Occipital lobe (tissue), 3 donors: ENCODE measurements at places on chromosomes 13 and 19.

DNA sequence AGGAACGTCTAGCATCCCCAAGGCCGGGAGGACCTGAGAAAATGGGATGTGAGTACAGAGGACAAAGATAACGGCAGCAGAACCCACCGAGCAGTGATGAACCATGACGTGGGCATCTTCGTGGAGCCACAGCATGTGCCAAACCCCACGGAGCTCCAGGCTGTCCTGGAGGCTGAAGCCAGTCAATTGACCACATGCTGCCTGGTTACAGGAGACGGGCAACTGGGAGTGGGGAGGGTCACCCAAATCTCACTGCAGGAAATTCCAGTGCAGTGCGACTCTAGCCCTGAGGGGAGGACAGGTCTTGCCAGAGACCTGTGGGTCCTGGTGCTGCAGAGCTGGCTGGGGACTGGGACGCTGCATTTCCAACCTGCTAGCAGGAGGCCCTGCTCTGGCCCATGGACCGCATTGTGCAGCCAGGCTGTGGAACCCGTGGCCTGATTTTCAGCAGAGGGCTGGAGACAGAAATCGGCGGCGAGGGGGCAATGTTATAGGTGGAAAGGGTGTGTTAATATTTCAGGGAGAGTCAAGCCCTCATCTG is 3.2 kb upstream of the GRTP1 start:
- no peak for DNase-seq

DNA sequence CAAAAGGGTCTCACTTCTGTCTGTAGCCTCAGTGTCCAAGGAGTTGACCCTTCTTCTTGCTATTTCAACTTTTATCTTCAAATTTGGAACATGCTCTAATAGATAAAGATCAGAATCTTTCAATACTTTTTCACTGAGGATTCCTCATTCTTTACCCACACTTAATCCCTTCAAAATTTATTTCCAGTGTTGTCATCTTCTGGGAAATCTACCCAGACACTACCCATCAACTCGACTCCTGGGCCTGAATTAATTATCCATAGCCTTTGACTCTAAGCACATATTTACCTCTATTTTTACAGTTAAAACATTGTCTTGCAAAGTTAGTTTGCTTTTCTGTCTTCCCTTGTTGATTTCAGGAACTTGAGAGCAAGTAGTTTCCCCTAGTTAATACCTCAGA is 1022.5 kb downstream of the PCDH9 start:
- no peak for DNase-seq

- no peak for DNase-seq
Measured at GRCh38 chr13:58953638-58954037, 1210.1 kb downstream of the DIAPH3 start.

GRCh38 chr13:93775507-93776108 is 549.0 kb downstream of the GPC6 start:
- DNase-seq = no peak

DNA sequence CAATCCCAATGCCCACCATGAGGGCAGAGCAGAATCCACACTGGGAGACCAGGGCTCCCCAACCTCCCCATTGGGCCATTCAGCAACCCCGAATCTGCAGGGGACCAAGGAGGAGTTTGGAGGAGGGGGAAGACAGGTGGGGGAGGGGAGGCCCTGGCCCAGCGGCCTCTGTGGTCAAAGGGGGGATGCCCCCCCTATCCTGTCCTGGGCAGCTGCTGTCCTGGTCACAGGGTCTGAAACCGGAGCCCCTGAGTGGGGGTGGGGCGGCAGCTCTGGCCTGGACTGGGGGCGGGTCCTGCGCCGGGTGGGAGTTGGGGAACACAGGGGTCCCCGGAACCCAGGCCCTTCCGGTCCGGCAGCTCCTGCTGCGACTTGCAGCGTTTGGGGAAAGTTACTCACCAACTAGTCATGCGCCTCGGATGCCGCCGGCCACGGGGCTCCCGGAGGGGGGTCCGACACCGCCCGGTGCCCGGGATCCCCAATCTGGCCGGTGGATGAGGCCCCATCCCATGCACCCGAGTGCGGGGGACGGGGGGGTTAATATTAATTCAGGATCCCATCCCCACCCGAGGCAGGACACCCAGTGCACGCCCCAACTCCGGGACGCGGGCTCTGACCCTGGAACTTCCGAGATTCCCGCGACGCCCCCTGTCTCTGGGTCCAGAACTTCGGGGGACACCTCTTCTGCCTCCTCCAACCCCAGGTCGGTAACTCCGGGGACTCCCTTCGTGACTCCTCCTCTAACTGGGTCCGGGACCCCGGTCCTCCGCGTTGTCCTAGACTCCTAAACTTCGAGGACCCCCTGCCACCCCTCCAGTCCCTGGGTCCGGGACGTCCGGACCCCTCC is 872 bp downstream of the HOMER3 start:
- DNase-seq = peak; percentile 11

DNA sequence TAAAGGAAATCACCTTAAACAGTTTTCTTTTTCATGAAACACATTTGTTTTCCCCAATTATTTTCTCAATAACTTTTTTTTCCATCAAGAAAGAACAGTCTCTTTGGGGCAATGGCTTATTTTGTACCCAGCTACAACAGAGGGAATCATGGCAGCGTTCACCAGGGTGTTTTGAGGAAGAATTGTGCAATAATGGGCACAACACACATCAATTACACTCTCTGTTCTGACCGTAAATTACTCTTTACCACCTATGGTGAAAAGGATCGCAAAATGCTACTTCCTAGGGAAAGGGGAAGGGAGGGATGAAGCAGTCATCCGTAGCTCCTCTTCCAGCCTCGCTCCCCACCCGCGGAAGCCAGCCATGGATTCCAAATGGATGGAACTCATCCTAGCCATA is 38.6 kb downstream of the TMTC4 start:
- no peak for DNase-seq

DNA sequence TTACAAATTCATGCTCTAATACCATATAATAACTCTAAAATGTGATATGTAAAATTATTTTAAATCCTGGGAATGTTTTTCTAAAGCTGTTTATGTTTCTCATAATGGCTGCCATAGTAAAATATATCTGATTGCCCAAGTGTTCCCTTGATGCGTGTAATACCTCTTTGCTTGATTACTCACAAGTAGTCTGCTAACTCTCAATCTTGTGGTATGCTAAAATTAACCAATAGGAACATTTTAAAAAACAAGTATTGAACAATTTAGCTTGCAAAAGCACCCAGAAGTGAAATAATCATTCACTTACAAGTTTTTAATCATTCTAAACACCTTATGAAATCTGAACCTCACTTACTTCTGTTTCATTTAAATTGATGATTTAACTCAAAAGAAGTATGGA is 386.0 kb upstream of the ATXN8OS start:
- no peak for DNase-seq

DNA sequence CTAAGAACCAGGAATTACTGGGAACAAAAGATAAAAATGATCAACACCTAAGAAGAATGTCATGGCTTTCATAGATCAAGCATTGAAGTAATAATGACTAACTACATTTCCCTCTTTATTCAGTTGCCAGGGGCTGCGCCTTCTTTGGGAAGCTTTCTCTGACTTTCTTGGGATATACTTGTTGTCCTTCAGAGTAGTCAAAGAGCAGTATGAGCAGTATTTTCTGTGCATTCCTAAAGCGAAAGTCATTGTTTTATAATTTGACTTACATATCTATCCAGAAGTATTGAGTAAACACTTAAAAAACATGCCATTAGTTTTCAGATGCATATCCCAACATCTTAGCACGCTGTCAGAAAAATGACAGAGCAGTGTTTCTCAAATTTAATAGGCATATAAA is 2412.4 kb downstream of the PCDH9 start:
- no peak for DNase-seq

DNA sequence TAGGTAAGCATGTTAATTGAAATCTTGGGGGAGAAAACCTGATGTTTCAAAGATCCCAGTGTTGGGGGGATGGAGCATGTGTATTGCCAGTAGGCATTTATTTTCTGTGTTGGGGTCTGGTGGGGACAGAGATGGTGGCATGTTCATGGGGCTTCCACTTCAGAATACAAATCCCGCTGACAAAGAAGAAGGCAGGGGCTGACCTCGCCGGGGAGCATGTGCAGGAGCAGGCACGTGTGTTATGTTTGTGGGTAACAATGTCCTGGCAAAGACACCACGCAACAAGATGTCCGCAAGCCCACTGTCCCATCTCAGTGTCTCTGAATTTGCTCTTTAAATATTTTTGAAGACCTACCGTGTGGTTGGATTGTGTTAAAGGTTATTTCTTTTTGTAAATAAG is 164.5 kb downstream of the TEX29 start:
- no peak for DNase-seq
